ENCODE measurements at places on chromosomes 6 and 20.

- DNase-seq = no peak
Measured at GRCh38 chr20:11791835-11792567, 125.7 kb upstream of the BTBD3 start.

DNA sequence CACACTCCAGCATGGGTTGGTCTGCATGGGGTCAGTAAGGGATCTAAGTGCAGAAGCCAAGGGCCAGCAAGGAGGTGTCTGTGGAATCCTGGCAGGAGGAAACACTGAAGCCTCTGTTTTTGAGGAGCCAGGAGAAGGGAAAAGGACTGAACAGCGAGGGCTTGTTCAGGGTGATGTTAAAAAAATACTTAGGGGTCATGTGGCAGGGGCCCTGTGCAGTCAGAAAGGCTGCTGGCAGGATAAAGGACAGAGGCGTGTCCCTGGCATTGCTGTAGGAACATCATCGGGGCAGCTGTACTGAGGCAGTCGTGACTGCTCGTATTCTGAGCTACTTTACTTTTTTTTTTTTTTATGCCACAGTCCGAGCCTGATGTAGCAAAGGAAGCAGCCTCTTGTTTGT is 127.1 kb upstream of the ZFP64 start:
- DNase-seq = no peak

DNA sequence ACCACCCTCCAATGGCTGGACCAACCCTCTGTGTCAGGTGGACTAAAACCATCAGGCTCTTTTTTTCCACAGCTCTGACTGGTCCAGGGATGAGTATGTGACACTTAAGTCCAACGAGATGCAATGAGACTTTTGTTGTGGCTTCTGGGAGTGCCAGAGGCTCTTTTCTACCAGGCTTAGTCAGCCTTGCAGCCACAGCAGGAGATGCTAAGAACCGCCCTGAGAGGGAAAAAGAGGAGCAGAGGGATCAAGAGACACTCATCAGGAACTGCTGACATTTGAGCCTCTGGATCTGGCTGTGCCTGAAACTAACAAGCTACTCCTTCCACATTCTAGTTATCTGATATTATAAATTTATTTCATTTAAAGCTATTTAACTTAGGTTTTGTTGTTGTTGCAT is 270.9 kb upstream of the SULF2 start:
- no peak for DNase-seq

DNA sequence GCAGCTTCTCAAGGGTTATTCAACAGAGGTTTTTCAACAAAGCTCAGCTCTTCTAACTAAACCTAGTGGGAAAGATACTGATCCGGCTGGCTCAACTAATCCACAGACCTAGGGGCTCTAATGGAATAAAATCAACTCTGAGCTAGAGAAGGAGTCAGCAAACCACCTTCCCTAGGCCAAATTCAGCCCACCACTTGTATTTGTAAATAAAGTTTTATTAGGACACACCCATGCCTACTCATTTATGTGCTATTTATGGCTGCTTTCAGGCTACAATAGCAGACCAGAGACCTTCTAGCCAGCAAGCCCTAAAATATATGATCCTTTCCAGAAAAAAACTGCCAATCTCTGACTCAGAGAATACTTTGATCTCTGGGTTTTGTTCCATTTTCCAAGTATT is 6.0 kb upstream of the RAB22A start:
- no peak for DNase-seq

DNA sequence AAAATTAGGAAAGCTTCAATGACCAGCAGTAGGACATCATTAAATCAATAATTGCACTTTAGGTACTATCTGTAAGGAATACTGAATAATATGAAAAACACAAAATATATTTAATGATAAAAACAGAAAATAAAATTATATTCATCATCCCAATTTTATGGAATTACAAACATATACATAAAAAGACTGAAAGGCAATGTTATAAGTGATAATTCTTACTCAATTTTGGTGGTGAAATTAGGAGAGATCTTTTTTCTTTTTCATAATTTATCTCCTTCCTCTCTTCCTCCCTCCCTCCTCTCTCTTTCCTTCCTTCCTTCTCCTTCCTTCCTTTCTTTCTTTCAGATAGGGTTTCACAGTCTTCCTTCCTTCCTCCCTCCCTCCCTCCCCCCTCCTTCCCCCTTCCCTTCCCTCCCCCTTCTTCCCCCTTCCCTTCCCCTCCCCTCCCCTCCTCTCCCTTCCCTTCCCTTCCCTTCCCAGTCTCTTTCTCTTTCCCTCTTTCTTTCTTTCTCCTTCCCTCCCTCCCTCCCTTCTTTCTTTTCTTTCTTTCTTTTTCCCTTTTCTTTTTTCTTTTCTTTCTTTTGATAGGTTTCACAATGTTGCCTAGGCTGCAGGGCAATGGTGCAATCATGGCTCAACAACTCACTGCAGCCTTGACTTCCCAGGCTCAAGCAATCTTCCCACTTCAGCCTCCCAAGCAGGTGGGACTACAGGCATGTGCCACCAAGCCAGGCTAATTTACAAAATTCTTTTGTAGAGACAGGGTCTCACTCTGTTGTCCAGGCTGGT is 36.8 kb downstream of the RSPH3 start:
- DNase-seq = no peak
